ENCODE measurements at places on chromosomes 3 and 15.

DNA sequence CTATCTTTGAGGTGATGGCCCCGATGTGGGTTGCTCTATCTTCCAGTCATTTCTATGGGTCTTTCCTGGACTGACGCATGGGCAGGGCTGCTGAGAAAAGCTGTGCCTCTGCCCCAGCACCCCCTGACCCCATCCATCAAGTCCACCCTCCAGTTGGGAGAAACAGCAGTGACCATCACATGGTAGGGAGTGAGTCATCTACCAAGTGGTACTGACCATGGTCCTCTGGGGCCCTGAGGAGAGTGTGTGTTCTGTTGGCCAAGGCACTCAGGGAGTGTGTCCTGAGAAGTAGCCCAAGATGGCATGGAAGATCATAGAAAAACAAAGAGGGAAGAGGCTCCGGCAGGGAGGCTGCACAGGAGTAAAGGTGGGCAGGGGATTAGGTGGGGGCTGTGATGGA, 1.6 kb upstream of the DNAH1 start:
- no peak for DNase-seq

DNA sequence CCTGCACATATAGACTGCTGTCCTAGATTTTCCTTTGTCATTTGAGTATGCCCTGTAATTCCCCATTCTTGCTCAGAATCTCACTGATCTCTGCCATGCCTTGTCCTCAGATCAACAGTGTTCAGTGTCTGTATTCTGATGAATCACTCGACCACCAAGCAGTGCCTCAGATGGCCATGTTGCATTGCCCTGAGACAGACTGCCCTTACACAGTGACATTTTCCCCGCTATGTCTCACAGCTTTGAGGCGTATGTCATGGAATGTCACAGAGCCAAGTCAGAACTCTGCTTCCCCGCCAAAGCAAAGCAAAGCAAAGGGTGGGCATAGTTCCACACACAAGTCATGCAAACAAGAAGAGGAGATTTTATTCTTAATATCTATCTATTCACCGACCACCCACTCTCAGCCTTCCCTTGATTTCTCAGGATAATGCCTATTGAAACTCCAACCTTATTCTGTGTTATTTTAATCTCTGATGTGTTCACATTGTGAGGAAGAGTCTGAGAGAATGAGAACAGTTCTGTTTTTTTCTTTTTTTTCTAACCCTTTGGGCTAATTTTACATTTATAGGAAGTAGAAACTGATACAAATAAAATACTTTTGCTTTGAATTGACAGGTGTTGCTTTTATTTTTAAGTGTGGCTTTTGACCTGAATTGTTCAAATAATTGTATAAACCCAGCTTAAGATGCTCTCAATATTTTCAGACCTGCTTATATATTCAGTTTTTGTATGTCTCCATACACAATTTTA, 16.9 kb upstream of the PSMD6 start:
- DNase-seq = no peak

DNA sequence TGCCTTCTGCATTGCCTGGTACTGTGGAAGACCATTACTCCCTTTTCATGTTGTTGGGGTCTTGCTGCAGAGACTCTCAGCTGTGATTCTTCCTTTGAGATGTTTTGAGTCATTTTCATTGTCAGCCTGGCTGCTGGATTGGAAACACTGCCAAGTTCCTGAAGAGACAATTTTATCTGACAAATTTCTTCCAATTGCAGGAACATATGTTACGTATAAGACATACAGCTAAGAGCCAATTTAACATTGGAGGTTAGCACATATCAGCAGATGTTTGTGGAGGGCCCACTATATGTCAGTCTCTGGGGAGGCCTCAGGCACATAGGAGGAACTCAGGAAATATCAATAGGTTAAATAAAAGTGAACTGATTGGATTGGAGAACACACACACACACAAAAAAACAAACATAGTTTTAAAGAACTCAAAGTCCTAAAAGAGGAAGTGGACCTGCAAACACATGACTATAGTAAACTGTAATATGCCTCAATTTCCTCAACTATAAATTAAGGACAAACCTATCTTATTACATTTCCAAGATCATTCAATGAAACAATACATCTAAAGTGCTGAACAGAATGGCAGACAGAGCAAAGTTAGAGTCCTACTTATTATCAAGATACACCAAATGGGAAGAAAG, 172.3 kb downstream of the MYRIP start:
- no peak for DNase-seq

DNA sequence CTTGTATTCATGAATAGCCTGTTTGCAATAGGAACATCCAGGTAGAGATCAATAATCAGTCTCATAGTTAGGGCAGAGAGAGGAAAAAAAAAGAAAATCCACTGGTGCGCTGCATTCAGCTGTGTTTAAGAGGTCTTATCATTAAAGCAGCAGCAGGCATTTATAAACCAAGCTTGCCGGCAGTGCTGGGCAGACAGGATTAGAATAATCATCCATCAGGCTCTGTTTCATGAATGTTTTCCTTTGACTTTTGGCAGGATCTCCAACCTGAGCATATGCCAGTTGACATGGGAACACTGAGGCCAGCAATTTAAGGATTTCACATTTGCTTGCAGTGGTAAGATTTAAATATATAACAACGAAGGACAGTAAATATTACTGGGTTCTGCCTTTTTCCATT, 305.2 kb upstream of the SEMA6D start:
- DNase-seq = no peak

DNA sequence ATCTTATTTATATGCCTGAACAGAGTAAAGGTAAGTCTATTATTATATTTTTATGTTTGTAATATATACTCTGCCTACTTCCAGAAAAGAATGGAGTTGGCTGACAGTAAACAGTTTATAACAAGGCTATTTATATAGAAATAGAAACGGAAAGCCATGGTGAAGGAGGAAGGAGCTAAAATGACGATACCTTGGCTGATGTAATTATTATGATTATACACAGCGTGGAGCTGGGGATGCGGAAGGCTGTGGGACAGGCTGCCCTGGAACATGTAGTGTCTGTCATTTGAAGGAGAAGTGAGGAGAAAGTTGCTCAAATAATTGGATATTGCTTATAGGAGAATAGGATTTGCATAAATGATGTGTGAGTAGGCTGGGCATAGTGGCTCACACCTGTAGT, 37.8 kb downstream of the CEMIP start:
- DNase-seq = no peak

DNA sequence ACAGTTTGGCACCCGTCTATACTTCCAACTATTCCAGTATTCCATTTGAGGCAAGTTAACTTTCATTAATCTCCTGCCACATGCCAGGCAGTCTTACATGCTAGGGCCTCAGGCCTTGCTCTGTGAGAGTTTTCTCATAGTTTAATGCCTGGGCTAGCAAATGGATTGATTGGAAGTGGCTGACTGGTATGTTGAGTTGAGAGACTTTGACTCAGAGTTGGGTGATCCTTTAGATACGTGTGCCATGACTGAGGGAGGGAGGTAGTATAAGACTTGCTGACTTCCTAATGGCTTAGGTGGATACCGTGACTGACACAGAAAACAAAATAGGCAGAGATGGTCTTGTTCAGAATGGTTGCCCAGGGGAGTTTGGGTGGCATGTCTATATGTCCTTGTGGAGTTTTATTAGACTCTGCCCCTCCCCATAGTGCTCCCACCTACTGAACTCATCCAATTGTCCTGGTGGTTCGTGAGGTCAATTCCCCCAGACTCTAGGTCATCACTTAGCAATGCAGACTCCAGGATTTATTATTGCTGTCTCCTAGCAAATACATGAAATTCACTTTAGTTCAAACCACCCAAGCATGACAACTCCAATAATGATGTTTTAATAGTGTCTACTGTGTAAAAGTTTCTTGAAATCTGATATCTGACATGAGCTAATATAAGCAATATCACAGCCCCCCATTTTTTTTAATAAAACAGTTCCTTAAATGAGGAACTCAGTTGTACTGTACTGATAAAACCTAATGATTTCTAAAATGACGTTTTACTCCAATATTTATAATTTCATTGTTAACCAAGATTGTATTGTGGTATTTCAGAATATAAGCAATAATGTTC, 413.9 kb upstream of the MDFIC2 start:
- DNase-seq = no peak

- no peak for DNase-seq
Observed at GRCh38 chr15:81084716-81085115, 49.4 kb upstream of the CFAP161 start.

DNA sequence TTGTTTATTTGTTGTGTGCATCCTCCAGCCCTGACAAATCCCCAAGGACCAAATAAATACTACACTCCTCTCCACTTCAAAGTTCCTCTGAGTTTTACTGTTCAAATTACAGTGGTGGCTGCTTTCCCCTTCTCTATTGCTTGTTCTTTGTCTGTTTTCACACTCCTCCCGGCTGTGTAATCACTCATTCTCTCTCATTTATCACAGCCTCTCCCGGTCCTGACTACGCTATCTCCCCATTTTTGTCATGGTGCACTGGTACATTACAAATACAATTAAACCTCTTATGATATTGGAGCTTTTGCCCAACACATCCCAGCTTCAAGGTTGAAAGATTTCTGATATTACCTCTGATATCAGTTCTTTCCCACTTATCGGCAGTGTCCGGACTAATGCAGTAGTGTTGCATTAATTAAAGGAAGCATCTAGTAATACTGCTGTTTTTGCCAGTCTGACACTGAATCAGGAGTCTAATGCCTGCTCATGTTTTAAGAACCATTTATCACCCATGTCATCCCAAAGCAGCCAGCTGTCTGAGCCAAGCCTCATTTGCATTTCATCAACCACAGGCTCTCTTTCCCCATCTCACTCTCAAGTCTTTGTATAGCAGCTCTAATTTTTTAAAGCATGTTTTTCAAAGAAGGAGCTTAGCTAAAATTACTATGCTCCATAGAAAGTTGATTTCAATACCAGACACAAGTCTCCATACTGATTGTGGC, 740.5 kb downstream of the ROBO2 start:
- DNase-seq = no peak

- DNase-seq = peak; percentile 68
Observed at GRCh38 chr3:114213627-114214541, 23.5 kb downstream of the ZNF80 start.

DNA sequence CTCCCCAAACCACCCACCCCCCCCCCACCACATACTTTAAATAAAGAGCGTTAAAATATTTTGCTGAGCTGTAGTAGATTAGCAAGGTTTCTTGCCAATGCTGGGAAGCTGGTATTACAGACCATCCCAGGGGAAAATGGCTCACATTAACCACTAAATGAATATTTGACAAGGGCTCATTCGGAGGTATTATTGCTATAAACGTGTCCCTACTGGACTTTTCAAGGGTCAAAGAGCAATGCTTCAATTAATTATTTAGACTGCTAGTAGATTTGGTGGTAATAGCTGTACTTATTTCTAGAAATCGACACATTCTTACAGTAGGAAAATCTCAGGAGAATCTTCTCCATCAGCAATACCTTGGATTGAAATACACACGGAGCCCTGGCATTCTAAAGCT, 5.2 kb downstream of the SOX2 start:
- no peak for DNase-seq

GRCh38 chr3:20022954-20023622, 11.0 kb upstream of the PP2D1 start:
- no peak for DNase-seq

DNA sequence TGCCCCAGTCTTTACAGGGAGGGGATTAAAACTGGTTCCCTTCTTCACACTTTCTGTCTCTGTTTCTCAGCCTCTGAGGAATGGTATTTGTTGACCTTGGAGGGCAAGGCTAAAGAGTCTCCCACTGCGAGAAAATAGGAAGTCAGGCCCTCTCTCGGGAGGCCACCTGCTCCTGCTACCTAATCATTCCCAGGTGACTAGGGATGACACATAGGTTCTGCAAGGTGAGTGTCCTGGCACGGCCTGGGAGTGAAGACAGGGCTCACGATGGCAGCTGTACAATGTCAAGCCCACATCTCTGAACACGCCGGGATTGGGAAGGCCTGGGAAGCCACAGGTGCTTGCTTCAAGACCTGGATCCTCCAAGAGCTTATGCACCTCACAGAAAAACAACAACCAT, 314.2 kb downstream of the NTRK3 start:
- DNase-seq = no peak

DNA sequence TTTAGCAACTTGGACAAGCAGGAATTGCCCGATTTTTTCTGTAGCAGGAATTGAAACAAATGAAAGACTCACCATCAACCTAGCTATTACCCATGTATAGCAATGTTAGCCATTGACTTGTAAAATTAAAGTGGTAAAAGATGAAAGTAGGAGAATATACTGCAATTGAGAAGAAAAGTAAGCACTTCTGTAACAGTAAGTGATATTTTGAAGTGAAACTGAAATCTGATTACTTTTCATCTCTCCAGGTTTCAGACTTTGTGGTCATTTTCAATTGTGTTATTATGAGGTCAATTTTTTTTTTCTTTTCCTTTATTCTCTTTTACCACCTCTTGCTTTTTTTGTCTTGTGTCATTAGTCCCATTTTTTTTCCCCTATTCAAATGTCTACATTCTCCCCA, 1078.2 kb downstream of the ZPLD1 start:
- DNase-seq = no peak

- DNase-seq = no peak
Observed at GRCh38 chr3:171812811-171813210, 2.5 kb upstream of the PLD1 start.

- DNase-seq = no peak
Observed at GRCh38 chr3:186220365-186220764, 111.5 kb upstream of the ETV5 start.

- no peak for DNase-seq
Observed at GRCh38 chr15:47587940-47588802, 129.1 kb upstream of the SEMA6D start.

- peak; percentile 30 for DNase-seq
Observed at GRCh38 chr3:194275291-194275690, 75.8 kb downstream of the CPN2 start.

DNA sequence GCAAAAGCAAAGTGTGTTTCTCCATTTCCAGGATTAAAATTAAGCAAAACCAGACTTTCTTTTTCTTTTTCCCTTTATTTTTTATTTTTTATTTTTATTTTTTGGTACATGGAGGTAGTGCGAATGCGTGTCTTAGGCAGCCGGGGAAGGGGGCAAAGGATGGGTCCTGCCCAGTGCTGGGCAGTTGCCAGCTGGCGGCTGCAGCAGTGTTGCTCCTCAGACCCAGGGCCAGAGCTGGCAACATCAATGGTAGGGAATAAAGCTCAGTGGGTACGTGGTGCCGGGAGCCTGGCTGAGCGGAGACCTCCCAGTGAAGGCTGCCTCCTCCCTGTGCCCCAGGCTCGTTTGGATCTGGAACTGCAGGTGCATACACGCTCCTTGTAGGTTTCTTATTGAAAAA, 46.3 kb downstream of the POLR2M start:
- no peak for DNase-seq

GRCh38 chr3:48919215-48920138, 835 bp downstream of the ARIH2 start:
- DNase-seq = peak; percentile 38

DNA sequence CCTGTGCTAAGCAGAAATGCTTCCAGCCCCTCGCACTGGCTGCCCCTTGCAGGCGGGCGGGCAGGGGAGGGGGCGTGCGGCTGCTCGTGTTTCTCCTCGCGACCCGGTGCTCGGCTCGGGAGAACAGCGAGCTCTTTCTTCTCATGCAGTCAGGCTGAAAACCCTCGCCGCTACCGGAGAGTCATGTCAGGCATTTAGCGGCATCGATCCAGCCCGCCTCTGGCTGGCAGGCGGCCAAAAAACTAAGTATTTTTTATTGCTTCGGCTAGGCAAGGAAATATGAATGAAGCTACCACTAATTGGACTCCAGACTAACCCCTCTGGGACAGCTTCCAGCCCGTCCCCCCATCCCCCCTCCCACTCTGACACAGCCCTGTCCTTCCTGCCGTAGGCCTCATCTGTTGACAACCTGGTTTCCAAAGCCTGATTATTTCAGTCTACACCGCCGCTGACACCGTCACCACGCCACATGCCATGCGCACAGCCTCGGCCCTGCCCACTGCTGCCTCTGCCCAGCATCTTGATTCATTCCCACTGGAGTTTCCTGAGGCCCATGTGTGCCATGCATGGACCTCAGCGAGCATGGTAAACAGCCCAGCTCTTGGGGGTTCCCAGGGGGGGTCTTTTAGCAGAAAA, 35.3 kb downstream of the TLE3 start:
- no peak for DNase-seq
